ENCODE measurements at places on chromosomes 7 and 10.
A peak's percentile ranks its signal among the peaks of the same experiment; 100 is the strongest.

- no peak for DNase-seq
Measured at GRCh38 chr10:73917566-73918305, 6.8 kb downstream of the PLAU start.

DNA sequence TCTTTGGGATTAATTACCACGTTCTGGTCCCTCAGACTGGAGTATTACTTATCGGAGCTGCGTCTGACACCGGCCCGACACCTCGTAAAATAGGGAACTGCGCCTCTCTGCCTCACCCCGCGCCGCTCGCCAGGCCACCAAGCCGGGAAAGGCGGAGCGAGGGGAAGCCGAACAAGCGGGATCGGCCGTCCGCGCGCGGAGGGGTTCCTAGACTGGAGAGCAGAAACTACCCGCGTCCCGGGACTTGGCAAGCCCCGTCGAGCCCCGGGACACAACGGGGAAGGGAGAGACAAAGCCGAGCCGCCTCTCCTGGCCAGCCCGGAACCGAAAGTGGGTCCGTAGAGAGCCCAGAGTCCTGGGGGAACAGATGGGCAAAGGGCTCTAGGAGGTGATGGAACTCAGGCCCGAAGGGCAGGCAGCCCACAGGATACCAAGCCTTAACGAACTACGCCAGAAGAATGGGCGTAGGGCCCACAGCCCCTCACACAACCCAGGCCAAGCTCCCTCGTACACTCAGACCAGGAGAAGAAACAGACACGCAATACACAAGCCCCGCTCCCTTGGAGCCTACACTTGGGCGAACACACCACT is 6.5 kb downstream of the LBX1 start:
- no peak for DNase-seq

DNA sequence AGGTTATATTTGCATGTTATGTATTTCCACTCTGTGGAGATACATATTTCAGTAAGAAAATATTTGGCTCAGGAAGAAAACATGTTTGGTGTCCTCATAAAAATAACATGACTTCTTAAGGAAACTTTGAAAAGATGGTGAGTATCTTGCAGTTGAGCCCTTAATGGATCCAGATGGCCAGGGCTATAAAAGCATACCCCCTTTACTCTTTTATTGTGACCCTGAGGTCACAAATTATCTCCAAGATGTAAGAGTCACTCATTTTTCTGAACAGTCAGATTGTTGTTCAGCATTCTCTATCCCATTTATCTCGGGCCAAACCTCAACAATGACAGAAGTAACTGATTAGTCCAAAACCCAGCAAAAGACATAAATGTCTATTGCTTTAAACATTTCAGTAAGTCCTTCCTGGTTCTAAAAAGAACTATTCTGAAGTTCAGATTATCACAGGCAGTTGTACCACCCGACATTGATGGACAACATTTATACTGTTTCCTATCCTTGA is 539.4 kb downstream of the PARD3 start:
- no peak for DNase-seq

- peak; percentile 41 for DNase-seq
Measured at GRCh38 chr7:113159746-113160339, 41.5 kb upstream of the SMIM30 start.

- no peak for DNase-seq
Measured at GRCh38 chr10:49152663-49153062, 18.8 kb upstream of the FAM170B start.
